ENCODE measurements at places on chromosomes 6 and 20. TPM values are rescaled to one million over a fixed set of nuclear protein-coding genes. Genes with fewer than 3 reads are reported as not detected.

DNA sequence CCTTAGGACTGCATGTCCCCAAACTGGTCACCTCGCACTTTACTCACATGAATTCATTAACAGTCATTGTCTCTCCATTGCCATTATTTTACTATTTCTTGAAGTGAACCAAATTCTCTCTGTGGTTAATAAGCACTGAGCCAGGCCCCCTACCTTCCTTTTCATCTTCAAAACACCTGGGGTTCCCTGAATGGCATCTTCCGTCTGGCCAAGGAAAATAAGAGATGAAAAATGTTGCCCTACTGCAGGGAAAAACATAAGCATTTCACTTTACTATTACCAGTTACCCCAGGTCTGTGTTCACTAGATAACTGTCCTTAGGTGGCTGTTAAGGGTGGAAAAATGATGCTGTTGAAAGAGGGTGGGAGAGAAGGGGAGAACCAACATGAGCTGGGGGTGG is 10.0 kb upstream of the NKX2-2 start:
- DNase-seq = no peak

DNA sequence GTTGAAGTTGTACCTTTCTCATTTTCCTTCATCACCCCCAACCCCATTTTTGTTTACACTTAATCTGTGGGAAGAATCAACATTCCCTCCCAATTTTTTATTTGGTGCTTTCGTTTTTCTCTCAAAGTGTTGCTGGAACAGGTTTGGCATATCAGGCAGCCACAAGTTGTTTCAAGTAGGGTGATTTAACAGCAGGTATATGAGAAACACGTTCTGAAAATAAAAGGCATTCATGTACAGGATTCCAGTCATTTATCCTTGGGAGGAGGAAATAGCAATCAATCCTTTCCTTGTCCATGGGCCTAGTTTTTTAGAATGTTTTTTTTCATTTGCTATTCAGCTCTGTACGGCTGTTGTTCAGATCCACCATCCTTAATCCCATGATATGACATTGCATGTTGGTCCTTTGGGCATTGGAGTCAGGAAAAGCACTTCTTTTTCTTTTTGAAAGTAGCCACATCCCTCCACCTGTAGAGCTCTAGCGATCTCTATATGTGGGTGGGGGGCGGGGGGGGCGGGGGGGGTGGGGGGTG is 120.2 kb downstream of the JARID2 start:
- no peak for DNase-seq

- no peak for DNase-seq
Measured at GRCh38 chr20:1240549-1240948, 14.7 kb downstream of the RAD21L1 start.

MLIP gene
- total RNA-seq = 2.3 TPM

RSPO3 gene
- 1.6 TPM for total RNA-seq

Measured in liver (tissue), 10 donors.